ENCODE measurements at places on chromosomes 12 and 14.

- no peak for DNase-seq
Observed at GRCh38 chr12:5964913-5965900, 20.1 kb upstream of the ANO2 start.

- peak; percentile 49 for DNase-seq
Observed at GRCh38 chr14:99982537-99983250, 82.5 kb upstream of the EVL start.

DNA sequence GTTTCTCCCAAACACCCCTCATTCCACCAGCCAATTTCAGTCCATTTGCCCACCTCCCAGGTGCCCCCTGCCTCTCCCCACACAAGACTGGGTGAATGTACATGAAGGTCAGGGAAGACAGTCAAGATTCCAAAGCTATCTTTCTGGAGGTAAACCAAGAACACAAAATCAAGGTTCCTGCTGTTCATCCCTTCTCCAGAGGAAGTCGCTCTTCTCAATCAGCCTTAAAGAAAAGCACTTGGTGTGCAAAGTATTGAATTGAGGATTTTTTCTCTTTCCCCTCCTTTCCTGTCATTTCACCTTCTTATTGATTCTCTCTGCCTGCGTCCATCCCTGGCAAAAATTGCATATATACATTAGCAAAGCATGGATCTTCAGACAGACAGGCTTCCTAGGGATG is 4.5 kb downstream of the GRIN2B start:
- no peak for DNase-seq

- DNase-seq: no peak
Observed at GRCh38 chr14:63478010-63478409, 65.2 kb downstream of the PPP2R5E start.

DNA sequence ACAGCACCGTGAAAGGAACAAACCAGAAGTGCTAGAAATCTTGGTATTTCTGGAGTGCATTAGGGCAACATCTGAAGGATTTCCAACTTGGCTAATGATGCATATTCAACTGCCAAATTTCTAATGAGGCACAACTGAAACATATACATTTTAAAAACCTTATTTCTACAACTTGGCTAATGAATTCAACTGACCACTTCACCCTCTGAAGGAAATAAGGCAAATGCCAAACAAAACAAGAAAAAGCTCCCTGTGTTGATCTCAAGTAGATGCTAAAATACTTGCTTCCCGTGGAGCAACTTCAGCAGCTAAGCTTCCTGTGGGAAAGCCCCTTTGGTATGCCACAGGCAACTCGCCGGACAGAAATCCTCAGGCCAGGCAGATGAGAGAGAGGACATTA is 167.1 kb downstream of the TTC7B start:
- DNase-seq: no peak

DNA sequence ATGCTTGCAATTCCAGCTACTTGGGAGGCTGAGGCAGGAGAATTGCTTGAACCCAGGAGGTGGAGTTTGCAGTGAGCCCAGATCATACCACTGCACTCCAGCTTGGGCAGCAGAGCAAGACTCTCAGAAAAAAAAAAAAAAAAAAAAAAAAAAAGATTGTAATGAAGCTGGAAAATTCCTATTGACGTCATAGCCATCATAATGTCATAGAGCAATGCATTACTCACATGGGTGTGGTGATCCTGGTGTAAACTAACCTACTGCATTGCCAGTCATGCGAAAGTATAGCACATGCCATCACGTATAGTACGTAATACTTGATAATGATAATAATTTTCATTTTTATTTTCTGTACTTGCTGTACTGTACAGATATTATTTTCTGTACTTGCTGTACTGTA is 42.7 kb upstream of the NID2 start:
- DNase-seq: no peak

GRCh38 chr12:131671276-131671675 is 39.6 kb upstream of the SFSWAP start:
- DNase-seq: no peak

Data from T-helper 9 cell (primary cell).